A172 (cell line): ENCODE measurements at places on chromosomes 2 and 18. TPM values are rescaled to one million over a fixed set of nuclear protein-coding genes. Genes with fewer than 3 reads are reported as not detected.

GRCh38 chr2:135219226-135219625 is 167.1 kb downstream of the RAB3GAP1 start:
- no peak for DNase-seq

DNA sequence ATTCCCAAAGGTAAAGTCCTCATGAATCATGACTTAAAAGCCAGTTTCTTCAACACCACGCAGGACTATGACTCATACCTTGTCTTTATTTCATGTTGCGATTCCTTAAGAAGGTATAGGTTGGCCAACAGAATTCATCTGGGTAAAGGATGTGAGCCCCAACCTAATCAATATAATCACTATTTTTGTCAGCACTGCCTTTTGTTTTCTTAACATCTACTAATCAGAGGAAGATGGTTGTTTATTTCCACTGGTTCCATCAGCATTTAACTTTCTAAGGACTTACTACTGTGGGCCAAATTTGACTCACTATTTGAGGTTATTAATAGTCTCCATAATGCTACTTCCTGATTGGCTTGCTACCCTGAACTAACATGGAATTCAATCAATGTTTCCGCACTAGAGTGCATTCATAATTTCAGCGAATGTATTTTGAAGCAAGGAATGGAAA is 78.6 kb downstream of the SCG2 start:
- no peak for DNase-seq

DNA sequence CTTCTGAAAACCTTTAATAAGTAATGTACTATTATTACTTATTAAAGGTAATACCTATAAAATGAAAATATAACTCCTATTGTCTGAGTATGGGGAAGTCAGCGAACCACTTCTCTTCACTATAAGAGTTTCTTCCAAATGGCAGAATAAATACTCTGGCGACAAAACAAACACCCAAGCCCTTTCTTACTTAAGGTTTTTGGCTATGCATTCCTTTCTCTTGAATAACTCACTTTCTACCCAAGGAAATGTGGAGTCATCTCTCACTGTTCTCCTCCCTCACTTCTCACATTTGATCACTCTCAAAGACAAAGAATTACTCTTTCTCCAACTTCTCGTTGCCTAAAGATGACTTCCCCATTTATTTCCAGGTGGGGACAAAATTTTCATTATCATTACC is 816.8 kb upstream of the CRIM1 start:
- peak; percentile 38 for DNase-seq

- peak; percentile 19 for DNase-seq
Observed at GRCh38 chr2:39696101-39696553, 30.4 kb downstream of the TMEM178A start.

DNA sequence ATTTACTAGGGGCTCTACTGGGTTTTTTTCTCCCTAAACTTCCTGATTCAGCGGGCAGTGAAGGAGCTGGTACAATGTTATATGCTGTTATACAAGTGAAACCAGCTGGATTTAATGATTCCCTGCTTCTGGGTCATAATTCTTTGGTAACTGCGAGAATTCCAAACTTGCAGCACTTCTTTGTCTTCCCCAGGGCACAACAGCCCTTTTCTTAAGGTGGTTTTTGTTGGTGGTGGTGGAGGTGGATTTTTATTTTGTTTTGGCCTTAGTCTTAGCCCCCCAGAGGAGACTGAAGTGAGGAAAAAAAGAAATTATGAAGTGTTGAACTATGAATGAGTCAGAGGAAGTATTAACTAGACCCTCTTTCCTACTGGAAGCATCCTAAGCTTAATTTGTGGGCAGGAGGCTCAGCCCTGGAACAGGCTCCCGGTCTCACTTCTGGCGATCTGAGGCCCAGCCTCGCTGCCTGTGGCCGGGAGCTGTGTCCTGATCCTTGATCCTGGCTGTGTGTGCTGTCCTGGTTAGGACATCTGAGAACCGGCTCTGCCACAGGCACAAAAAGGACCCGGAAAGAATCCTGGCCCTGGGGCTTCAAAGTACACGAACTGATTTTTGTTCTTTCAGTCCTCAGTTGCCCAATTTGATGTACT is 141.9 kb downstream of the LYPD6B start:
- peak; percentile 21 for DNase-seq

GRCh38 chr2:10332402-10333246 is 29.9 kb downstream of the HPCAL1 start:
- no peak for DNase-seq

GRCh38 chr2:18454692-18455235 is 105.7 kb downstream of the RDH14 start:
- DNase-seq: no peak

The EN1 gene
- 1.0 and 2.0 TPM in 2 replicates for total RNA-seq

- peak; percentile 16 for DNase-seq
Observed at GRCh38 chr18:58992301-58993231, 127.9 kb downstream of the ZNF532 start.

GRCh38 chr2:129627437-129627836 is 352.0 kb upstream of the RAB6C start:
- no peak for DNase-seq

DNA sequence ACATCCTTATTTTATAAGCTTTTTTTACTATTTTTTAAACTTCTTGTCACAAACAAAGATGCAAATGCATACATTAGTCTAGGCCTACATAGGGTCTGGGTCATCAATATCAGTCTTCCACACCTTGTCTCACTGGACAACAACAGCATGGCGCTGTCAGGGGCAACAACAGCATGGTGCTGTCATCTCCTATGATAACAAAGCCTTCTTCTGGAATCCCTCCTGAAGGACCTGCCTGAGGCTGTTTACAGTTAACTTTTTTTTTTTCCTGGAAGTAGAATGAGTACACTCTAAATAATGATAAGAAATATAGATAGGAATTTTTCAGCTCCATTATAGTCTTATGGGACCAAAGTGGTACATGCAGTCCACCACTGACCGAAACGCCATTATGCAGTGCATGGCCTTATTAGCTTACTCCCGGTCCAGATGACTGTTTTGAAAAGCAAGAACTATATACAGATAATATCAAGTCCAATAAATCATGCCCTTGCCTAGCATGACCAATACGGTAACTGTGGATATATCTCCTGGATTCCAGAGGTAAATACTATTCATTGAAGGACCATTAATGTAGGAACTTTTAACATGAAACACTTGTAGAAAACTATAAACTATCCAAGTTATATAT is 38.4 kb downstream of the TCF4 start:
- DNase-seq: no peak

- no peak for DNase-seq
Observed at GRCh38 chr2:112973156-112973555, 4.7 kb upstream of the IL36G start.

GRCh38 chr2:179561702-179562101 is 297.1 kb upstream of the SESTD1 start:
- no peak for DNase-seq

- DNase-seq: peak; percentile 25
Observed at GRCh38 chr2:142037744-142038143, 93.1 kb downstream of the LRP1B start.

GRCh38 chr2:154526234-154526633 is 172.3 kb upstream of the KCNJ3 start:
- DNase-seq: no peak

GRCh38 chr2:23312996-23313606 is 71.9 kb upstream of the KLHL29 start:
- DNase-seq: no peak

GRCh38 chr18:376311-376710 is 108.5 kb upstream of the THOC1 start:
- no peak for DNase-seq

- no peak for DNase-seq
Observed at GRCh38 chr2:8457699-8458502, 224.0 kb upstream of the ID2 start.

GRCh38 chr2:43495727-43496126 is 100.1 kb downstream of the THADA start:
- no peak for DNase-seq

- no peak for DNase-seq
Observed at GRCh38 chr2:68284896-68285295, 32.6 kb upstream of the PPP3R1 start.

The SLC66A3 gene
- 26.2 and 29.7 TPM in 2 replicates for total RNA-seq

DNA sequence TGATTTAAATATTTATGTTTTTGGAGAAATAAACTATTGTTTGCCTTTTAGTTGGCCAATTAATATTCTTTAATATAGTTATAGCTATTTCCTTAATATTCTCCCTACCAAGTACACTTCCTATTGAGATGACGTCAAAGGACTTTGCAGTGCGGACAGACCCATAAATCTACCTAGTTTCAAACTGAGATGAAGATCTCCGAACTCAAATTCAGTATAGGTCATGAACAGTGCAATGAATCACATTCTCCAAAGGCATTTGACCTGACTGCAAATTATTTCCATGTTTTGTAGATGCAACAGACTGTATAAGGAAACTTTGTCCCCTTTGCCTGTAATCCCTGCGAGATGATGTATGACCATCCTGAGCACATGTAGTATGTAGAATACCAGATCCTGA is 342.6 kb upstream of the FIGN start:
- DNase-seq: no peak

The SCN9A gene
- total RNA-seq: 6.3 and 8.2 TPM in 2 replicates

DNA sequence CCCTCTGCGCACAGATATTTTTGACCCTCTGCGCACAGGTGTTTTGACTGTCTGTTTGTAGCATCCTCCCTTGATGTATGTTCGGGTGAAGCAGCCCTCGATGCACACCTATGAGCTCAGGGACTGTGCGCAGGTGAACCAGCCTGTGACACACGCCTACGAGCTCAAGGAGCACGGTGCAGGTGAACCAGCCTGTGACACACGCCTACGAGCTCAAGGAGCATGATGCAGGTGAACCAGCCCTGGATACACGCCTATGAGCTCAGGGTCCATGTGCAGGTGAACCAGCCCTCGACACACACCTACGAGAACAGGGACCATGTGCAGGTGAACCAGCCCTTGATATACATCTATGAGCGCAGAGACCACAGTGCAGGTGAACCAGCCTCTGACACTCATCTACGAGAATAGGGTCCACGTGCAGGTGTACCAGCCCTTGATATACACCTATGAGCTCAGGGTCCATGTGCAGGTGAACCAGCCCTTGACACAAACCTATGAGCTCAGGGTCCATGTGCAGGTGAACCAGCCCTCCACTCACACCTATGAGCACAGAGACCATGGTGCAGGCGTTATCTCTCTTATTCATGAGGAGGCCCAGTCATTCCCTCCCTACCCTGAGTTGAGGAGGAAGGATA is 33.9 kb downstream of the SH3BP4 start:
- DNase-seq: no peak

The FEV gene
- total RNA-seq: not detected in 2 replicates

- DNase-seq: peak; percentile 81
Observed at GRCh38 chr2:205758051-205758450, 75.8 kb downstream of the NRP2 start.

DNA sequence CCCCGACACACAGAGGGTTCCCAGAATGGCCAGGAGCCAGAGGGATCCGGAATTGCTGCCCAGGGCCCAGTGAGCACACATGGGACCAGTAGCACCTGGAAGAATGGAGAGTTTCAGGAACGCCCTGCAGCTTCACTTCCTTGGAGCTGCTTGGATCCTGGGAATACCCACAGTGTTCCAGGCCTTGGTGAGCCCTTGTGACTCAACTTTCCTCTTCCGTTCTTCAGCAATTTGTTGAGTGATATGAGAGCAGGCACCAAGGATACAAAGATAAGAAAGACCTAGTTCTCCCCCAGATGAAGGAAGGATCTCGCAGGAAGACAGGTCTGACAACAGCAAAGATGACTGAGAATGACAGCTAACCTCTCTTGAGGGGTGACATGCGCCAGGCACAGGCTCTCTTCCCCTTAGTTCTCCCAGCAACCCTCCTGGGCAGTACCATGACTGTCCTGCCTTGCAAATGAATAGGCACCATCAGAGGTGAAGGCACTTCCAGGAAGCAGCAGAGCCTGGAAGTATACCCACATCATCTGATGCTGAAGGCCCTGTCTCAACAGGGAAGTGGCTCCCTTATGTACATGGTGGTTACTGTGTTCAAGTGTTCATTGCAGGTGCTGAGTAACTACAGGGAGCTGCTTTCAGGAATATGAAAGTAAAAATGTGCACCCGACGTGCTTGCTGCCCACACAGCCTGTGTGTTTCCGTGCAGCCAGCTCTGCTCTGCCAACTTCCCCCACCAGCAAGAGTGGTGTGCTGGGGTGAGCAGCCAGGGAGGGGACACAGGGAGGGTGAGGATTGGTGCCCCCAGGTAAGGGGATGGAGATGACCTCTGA is 116.2 kb downstream of the STPG4 start:
- DNase-seq: peak; percentile 77

DNA sequence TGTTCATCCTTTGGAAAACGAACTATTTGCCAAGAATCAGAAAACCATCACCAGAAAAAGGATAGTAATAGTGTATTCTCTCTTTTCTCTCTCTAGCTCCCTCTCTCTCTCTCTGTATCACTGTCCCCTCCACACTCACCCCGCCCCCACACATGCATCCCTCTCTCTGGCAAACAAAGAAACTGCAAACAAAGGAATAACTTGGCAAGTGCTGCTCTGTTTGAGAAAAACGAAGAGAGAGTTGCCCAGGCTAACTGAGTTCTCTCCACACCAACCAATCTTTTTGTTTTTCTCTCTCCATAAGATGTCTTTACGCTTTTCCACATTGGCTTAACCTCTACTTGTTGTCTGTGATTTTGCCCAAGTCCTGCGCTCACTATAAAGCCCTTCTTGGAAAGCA is 316.2 kb downstream of the EPHA4 start:
- no peak for DNase-seq

DNA sequence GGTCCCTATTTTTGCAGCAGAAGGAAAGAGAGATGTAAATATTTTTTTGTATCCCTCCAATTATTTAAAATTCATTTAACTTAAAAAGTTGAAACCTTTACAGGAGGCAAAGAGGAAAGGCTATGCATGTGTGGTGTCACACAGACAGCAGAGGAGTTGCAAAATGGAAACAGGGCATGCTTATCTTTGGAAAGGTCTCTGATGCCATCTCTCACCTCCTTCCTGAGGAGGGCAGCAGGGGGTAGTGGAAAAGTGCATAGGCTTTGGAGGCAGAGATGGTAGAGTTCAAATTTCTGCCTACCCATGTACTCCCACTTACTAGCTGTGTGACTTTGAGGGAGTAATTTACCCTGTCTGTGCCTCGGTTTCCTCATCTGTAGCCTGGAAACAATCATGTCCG is 99.6 kb upstream of the MCFD2 start:
- DNase-seq: peak; percentile 54

GRCh38 chr2:520663-521340 is 156.4 kb downstream of the TMEM18 start:
- DNase-seq: no peak

The CELF4 gene
- not detected in 2 replicates for total RNA-seq

The MYL12B gene
- total RNA-seq: 633 and 743 TPM in 2 replicates

The CDH2 gene
- total RNA-seq: 254 and 285 TPM in 2 replicates

The GKN2 gene
- total RNA-seq: 0.24 and 1.9 TPM in 2 replicates

DNA sequence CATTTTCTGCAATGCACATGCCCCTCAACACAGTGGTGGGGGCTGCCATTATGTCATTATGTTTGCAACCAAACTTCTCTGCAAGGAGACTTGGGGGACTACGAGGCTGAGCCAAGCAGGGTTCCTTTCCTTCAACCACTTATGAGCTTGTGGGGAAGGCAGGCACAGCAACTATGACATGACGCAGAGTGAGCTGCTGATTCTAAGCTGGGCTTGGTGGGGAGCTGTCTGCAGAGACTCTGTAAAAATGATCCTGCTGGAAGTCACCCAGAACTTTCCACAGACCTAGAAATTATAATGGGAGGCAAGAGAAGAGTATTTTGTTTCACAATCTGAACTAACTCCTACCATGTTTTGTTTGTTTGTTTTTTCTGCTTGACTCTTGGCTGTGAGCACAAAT is 55.6 kb downstream of the INPP5D start:
- DNase-seq: no peak
